ENCODE measurements at places on chromosomes 2 and 18.

GRCh38 chr2:187266147-187266546 is 181.9 kb downstream of the CALCRL start:
- no peak for DNase-seq

GRCh38 chr2:73022024-73022568 is 49.4 kb downstream of the SFXN5 start:
- no peak for DNase-seq

DNA sequence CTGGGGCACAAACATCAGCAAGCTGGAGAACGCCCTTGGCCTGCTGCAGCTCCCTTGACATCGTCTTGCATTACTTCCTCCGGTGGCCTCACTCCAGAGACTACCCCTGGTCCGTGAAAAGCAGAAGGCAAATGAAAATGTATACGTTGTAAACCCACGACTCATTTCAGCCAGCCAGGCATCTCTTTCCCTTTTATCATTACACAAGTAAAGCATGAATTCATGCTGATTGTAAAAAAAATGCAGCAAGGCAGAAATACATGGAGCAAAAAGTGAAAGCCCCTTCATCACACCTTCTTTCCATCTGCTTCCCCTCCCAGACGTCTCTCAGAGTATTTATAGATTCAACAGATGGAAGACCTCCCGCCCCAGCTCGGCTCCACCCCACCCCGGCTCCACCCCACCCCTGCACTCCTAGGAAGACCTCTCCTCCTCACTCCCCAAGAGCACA is 41.6 kb upstream of the RALBP1 start:
- peak; percentile 22 for DNase-seq

DNA sequence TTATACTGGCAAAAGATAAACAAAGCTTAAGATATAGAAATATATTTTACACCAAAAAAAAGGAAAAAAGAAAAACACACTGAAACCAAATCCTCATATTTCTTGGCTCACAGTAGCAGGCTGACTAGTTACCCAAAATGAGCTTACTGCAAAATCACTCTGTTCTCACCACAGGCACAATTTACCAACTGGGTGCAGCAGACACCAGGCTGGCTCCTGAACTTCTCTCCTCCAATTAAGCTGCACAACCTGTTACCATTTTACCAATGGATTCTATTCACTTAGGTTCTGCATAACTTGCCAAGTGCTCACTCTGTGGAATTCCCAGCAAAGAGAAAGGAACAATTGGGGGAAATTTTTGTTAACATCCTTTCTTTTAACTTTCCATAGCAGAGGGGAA is 679.3 kb downstream of the ZEB2 start:
- no peak for DNase-seq

- peak; percentile 21 for DNase-seq
Observed at GRCh38 chr18:48402953-48403352, 6.2 kb downstream of the ZBTB7C start.

Measured in ELF-1 (cell line).